Renal cortex interstitium (tissue), 15 donors: ENCODE measurements at places on chromosomes 1 and 21.

DNA sequence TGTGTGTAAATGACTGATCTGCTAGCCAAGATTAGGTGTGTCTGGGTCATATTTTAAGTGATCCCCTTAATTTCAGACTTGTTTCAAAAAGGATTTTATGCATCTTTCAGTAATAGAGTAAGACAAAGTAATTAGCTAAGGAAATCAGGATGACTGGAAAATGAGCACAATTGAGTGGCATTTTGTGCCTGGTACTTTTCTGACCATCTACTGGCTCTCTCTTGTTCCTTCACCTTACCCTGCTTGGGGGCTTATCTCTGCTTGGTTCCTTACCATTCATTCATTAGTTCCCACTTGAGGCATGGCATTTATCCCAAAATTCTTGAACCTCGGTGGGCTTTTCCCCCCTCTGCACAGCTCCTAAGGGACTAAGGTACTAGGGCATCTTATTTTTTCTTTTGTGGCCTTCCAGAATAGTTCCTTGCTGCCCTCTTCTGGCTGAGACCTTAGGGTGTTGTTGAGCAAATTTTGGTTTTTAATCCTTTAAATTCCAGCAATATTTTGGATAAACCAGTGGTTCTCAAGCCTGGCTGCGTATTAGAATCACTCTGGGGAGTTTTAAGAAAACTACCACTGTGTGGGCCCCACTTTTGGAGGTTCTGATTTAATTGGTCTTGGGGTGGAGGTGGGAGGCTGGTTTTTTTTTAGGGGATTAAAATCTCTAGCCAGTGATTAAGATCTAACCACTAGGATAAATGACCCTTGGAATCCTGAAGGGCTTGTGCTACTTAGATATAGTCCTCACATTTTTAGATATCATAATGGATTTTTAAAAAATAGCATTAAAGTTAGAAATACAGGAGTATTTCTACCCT lies 50.8 kb downstream of the HS2ST1 start:
- no peak for DNase-seq

DNA sequence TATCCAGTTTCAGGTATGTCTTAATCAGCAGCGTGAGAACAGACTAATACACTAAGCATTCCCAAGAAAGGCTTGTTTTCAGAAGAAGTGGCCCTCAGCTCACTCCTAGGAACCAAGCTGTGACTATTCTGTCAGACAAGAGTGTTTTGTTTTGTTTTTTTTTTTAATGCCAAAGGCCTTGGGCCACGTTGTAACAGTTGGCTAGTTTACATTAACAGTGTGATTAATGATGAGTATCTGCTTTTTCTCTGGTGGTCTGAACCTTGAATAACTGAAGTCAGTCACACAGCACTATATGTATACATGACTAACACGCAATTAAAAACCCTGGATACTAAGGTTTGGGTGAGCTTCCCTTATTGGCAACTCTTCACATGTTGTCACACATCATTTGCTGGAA lies 21.9 kb downstream of the DPYD start:
- DNase-seq: no peak

DNA sequence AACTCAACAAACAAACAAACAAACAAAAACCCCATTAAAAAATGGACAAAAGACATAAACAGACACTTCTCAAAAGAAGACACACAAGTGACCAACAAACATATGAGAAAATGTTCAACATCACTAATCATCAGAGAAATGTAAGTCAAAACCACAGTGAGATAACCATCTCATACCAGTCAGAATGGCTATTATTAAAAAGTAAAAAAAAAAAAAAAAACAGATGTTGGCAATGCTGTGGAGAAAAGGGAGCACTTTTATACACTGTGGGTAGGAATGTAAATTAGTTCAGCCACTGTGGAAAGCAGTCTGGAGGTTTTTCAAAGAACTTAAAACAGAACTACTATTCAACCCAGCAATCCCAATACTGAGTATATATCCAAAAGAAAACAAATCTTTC lies 94.7 kb downstream of the PLPP3 start:
- DNase-seq: no peak

DNA sequence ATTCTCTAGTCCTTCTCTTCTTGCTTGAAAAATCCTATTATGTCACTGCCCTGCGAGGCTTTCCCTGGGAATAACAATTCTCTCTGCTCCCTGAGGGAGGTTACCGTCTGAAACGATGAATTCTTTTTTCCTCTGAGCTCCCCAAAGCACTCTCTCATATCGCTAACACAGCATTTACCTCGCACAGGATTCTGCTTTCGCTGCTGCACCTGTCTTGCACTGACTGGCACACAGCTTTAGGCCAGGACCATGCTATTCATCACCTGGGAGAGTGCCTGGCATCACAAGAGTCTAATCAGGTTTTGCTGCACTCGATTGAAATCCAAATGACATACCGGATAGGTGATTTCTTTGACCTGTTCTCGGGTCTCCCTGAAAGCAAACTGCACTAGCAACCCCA lies 52.8 kb upstream of the GNG4 start:
- no peak for DNase-seq

DNA sequence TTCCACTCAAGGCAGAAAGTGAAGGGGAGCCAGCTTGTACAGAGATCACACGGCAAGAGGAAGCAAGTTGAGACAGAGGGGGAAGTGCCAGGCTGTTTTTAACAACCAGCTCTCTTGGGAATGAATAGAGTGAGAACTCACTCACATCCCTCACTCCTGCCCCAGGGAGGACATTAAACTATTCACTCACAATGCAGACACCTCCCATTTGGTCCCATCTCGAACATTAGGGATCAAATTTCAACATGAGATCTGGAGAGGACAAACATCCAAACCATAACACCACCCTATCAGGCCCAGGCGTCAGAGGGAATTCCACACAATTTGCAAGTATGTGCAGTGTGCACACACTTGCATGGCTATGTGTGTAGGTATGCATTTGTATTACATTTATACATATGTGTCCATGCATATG lies 62.7 kb downstream of the DMAP1 start:
- no peak for DNase-seq

- DNase-seq: no peak
These were observed 4.2 kb upstream of the RGS8 start for GRCh38 chr1:182688436-182689205.
